G401 (cell line): ENCODE measurements at places on chromosomes 11 and 22. TPM values are rescaled to one million over a fixed set of nuclear protein-coding genes. Genes with fewer than 3 reads are reported as not detected.

The TMPRSS13 gene
- not detected in 2 replicates for total RNA-seq

The MMP27 gene
- not detected in 2 replicates for total RNA-seq

The IL17REL gene
- not detected in 2 replicates for total RNA-seq

The BCO2 gene
- 1.1 TPM in 1 of 2 replicates, not detected in the other for total RNA-seq

The CCDC81 gene
- total RNA-seq = 49.2 and 50.8 TPM in 2 replicates

The MMP3 gene
- not detected in 2 replicates for total RNA-seq

The RASSF10 gene
- not detected in 2 replicates for total RNA-seq

The LYVE1 gene
- total RNA-seq = not detected in 2 replicates

DNA sequence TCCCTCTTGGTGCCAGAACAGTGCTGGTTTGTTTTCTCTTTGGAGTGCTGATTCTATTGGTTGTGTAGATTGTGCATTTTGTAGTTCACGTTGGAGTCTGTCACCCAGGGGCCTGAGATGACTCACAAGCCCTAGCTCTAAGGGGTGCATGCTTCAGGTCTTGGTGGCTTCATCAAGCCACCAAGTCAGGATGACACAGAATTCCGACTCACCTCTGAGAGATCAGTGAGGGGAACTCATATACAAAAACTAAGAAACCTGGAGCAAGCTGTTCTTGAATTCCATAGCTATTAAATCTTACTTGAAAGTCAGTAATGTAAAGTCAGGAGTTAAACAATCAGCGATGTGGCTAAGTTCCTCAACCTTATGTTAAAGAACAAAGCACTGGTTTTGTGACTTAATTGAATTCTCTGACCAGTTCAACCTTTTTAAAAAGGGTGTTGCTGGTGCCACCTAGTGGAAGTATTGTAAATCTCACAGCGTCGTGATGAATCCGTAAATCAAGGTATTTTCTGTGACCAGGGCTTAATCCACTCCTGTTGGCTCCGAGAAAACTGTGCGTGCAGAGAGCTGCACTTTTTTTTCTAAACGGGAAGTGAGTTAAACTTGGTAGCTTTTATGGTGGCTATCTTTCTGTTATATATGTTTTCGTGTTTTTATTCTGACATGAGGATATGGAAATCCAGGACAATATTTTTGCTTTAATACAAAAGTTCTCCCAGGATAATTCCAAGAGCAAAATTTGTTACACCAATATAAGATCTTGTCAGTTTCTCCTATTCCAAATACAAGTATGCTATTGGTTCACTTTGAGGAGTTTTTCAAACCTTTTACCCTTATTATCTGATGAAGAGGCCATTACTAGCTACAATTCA lies 14.6 kb downstream of the MMP13 start:
- DNase-seq = peak; percentile 39

DNA sequence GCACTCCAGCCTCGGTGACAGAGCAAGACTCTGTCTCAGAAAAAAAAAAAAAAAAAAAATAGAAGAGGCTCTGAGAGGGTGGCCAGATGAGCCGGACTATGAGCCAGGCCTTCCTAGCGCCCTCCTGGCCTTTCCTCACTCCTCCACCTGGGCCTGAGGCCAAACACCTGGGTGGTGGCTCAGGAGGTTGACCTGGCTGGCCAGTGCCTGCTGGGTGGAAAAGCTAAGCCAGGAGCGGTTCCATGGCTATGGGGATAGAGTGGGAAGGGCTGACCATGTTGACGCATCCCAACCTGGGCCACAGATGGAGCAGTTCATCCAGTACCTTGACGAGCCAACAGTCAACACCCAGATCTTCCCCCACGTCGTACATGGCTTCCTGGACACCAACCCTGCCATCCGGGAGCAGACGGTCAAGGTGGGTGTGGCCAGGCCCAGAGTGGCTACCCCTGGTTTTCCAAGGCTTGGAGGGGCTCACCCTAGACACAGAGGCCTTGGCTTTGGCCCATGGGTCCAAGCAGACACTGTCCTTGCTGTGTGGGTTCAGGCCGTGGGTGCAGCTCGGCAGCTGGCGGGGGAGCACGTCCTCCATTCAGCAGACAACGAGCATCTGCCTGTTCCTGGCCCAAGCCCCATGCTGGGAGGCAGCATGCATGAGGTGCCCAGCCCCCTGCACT lies 7.6 kb downstream of the SCYL1 start:
- DNase-seq = no peak

GRCh38 chr11:30478923-30479322 lies 107.2 kb downstream of the MPPED2 start:
- no peak for DNase-seq

- peak; percentile 3 for DNase-seq
Measured at GRCh38 chr11:94673951-94674491, 94.1 kb upstream of the AMOTL1 start.

GRCh38 chr11:1747753-1748635 lies 2.4 kb downstream of the IFITM10 start:
- DNase-seq = peak; percentile 90

DNA sequence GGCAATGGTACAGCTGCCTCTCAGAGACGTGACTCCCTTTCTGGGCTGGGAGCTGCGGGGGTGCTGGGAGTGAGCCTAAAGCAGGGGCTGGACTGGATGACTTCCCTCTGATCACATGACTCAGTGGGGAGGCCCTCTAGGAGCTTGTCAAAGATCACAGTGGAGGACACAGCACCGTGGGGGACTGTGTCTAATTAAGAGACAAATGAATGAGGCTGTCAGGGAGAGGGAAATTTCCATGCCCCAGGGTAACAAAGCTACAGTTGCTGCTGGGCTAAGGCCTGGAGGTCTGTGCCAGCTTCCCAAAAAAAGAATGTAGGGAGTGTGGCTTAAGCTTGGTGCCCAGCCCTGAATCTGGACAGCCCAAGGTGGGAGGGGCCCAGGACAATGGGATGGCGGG lies 262.8 kb upstream of the PLET1 start:
- peak; percentile 62 for DNase-seq

DNA sequence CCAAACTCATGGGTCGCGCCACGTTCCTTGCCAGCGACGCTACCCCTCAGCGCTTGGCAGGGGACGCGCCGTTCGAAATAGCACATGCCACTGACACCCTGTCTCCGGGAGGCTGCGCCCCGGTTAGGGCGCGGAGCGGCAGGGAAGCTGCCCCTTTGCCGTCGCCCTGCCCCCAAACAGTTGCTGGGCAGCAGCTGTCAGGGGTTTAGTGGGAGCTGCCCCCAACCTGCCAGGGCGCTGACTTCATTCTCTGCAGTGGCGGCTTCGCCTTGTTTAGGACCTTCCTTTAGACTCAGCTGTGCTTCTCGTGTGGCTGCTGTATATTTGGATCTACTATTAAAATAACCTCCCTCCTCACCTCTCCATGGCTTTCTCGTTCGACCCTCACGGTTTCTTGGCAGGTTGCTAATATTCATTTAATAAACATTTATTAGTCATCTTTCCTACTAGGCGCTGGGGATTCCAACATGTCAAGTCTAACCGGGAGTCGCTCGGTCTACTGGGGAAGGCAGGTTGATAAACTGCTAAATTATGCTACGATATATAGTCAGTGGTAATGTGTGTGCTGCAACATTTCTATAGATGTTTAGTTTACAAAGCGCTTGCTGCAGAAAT lies 782 bp downstream of the TMEM109 start:
- peak; percentile 50 for DNase-seq

DNA sequence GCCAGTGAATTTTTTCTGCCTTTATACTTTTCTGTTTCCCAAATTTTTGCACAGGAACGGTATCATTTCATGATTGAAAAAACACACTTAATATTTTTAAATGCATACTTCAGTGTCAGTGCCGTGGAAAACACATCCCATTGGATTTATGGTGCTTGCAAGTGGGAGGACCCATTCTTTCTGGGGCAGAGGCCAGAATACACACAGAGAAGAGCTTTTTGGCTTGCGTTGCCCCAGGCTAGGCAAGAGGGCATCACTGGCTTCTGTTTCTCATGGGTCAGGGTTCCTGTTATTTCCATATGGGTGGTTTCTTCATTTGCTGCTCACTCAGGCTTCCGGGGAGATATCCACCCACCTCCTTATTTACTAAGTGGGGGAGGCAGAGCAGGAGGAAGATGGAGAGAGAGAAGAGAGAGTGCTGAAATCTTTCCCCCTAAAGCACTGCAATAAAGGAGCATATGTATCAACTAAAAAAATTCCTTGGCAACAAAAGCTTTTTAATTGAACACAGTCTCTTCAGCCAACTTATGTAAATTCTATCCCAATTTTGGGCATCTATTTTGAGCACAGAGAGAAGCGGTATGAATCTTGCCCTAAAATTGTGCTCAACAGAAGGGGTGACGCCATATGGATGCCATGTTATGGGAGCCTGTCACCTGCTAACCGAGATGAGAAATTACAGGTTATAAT lies 66.0 kb upstream of the KIRREL3 start:
- DNase-seq = no peak

GRCh38 chr11:68763181-68763721 lies 11.9 kb upstream of the TESMIN start:
- no peak for DNase-seq

DNA sequence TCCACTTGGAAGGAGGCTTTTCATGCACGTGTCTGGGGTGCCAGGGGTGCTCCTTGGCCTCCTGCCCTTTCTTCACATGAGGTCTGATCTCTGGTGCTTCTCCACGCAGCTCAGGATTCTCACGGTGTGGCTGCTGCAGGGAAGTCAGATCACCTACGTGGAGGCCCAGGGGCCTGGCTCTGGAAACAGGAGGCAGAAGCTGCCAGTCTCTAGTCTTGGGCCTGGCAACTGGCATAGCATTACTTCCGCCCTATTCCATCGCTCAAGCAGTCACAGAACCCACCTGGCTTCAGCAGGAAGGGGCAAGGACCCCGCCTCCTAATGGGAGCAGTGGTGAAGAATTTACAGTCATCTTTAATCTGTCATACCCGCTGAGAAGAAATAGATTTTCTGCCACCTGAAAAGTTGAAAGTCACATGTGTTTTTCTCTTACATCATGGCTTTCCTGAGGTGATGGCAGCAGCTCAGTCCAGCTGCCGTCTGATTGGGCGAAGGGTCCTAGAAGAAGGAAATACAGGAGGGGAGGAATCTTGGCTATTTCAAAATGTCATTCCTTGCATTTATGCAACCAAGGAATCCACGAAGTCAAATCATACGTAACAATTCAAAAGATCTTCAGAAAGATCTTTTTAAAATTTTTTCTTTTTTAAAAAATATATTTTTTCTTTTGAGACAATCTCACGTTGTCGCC lies 50.1 kb upstream of the DKK3 start:
- DNase-seq = no peak

- no peak for DNase-seq
Measured at GRCh38 chr11:61378713-61379313, 13.6 kb upstream of the TMEM216 start.

- DNase-seq = no peak
Measured at GRCh38 chr22:45814198-45814597, 142.6 kb downstream of the ATXN10 start.

GRCh38 chr11:104222464-104222863 lies 58.5 kb upstream of the PDGFD start:
- DNase-seq = no peak

GRCh38 chr11:124538019-124538418 lies 5.4 kb downstream of the OR8B12 start:
- DNase-seq = no peak

DNA sequence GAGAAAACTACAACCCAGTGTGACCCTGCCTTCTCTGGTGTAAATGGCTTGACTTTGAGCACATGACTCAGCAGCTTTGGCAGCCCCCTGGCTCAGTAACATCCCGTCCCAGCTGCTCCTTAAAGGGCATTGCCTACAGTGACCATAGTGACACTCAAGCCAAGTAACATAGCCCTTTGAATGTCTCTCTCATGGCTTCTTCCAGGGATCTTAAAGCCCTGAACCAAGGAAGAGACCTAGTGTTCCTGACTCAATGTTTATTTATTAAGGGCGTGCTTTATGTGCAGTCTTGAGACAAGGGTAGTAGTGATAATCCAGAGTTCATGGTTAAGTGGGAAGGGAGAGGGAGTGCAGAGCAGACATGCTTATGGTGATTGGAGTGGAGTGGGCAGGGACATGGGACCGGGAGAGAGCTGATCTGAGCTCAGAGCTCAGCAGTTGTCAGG lies 125.7 kb downstream of the PARVA start:
- no peak for DNase-seq
